KBM-7 (cell line): ENCODE measurements at places on chromosomes 12 and 14.

DNA sequence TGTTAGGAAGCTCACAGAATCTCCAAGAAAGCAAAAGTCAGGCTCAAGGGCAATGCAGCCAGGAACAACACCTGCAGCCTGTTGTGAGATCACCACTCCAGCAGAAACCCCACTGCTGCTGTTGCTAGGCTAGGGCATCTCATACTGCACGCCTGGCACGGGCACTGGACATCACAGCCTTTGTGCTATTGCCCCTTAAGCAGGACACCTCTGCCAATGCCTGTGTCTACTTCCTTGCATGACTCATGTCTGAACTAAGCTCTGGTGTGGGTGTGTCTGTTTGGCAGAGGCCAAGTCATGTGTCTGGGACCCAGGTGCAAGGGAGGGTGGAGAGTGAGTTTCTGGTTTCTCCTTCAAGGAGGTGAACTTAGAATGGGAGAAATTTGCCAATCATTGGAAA, 10.0 kb upstream of the DDX47 start:
- DNase-seq: no peak

DNA sequence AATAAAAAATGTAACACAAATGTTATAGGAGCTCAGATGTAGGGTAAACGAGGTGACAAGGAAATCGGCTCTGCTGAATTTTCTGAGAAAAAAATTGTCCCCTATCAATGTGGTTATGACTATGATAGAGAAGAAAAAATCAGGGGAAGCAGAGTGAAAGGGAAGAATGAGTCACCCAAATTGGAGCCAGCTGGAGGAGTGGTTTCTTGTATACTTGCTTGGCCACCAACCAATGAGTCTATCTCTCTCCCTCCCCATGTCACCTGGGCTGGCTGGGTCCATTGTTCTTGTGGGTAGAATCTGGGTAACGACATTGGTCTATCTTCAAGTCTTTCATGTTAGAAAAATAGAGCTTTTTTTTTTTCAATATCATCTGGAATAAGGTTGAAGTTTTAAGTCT, 196.6 kb upstream of the FLRT2 start:
- DNase-seq: no peak

GRCh38 chr14:45120096-45120495, 14.2 kb downstream of the FKBP3 start:
- no peak for DNase-seq

GRCh38 chr14:65704437-65704836, 291.9 kb downstream of the FUT8 start:
- DNase-seq: no peak

DNA sequence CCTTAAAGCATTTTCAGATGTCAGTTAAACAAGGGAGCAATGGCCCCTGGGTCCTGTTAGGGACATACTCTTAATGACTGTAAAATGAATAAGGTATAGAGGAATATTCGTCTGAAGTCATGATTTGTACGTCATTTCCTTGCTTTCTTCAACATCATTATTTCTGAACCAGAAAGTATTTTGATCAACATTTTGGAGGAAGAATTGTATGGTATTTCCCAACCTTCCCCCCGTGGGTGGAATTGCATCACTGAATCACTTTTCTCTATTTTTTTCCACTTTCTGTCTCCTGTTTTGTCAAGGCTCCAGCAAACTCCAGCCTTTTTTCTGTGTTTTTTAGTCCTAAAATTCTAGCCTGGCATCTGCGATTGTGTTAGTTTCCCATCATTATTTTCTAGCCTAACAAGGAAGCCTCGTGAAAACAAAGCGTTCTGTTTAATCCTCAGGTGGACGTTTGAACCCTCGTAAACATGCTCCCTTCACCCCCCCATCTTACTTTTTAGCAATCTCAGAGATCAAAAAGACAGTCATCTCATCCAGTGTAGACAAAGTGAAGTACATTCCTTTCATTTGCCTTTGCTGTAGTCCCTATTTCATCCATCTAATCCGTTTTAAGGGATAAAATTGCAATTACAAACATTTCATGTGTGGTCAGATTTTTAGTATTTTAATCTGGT, 62.3 kb downstream of the ETV6 start:
- DNase-seq: no peak
